ENCODE measurements at places on chromosomes 16 and 17.

- peak overlapping the region; percentile 60 for H3K27ac ChIP-seq
- no peaks in the 10 kb centered on the region for H3K36me3 ChIP-seq
- H3K4me3 ChIP-seq: peak overlapping the region; percentile 86
- H3K27me3 ChIP-seq: no peaks in the 10 kb centered on the region
- peaks cover 6% of the 10 kb centered on the region for H3K4me1 ChIP-seq
Measured at GRCh38 chr17:6651919-6652452, 424 bp downstream of the C17orf100 start.

DNA sequence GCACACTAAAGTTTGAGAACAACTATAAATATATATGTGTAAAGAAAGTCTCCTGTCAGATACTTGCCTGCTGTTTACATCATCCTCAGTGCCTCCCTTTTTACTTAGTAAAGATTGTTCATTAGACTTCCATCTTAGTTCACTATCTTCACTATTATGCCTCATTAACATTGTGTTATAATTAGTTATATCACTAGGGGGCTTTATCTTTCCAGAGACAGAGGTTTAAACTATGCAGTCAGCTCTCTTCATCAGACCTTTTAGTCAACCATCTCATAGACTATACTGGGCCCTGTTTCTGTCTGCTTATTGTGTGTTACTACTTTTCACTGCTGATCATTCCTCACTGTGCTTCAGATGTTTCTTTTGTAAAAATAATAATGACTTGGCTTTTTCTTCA lies 630.8 kb upstream of the KIF2B start:
- DNase-seq: no peak
- no peaks in the 10 kb centered on the region for H3K4me1 ChIP-seq
- no peak overlapping the region for H3K4me3 ChIP-seq
- H3K27me3 ChIP-seq: no peaks in the 10 kb centered on the region
- H3K27ac ChIP-seq: no peak overlapping the region

DNA sequence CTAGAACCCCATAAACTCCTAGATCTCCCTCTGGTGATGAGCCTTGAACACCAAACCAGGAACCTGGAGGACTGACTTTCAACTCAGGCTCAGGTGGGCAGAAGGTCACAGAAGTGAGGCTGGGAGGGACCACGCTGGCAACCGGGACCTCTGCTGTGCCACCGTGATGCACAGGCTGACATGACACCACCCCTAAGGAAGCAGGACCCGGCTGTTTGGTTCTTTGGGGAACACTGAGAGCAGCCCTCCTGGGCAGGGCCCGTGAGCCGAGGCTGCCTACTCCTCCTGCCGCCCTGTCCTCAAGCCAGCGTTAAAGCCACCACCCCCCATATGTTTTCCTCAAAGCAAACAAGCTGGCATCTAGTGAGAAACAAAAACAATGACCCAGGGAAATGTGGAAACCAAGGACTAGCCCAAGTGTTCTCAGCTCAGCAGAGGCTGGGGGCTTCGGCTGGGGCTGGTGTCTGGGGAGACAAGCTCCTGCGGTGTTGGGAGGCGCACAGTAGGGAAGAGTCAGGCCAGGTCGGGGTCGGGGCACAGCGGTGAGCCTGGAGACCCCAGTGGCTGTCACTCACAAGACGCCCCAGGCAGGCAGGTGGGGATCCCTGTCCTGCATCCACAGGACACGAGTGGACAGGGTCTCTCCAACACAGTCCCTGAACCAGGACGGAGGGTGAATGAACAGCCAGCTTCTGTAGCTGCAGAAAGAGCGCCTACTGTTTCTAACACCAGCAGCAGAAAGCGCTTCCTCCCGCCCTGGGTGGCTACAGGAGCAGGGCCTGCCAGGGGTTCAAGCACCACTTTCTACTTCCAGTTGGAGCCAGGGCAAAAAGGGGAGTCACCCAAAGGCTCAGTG lies 1.7 kb downstream of the SMIM5 start:
- H3K36me3 ChIP-seq: no peaks in the 10 kb centered on the region
- H3K27ac ChIP-seq: peak overlapping the region; percentile 80
- no peak for DNase-seq
- no peaks in the 10 kb centered on the region for H3K27me3 ChIP-seq
- H3K4me1 ChIP-seq: peaks cover 8% of the 10 kb centered on the region

- no peak for DNase-seq
- no peaks in the 10 kb centered on the region for H3K36me3 ChIP-seq
- no peak overlapping the region for H3K4me3 ChIP-seq
- H3K27ac ChIP-seq: no peak overlapping the region
Measured at GRCh38 chr17:16327018-16327417, 26.3 kb downstream of the CENPV start.

All from ovary (tissue), 10 donors.